ENCODE measurements at places on chromosomes 12 and 14.

DNA sequence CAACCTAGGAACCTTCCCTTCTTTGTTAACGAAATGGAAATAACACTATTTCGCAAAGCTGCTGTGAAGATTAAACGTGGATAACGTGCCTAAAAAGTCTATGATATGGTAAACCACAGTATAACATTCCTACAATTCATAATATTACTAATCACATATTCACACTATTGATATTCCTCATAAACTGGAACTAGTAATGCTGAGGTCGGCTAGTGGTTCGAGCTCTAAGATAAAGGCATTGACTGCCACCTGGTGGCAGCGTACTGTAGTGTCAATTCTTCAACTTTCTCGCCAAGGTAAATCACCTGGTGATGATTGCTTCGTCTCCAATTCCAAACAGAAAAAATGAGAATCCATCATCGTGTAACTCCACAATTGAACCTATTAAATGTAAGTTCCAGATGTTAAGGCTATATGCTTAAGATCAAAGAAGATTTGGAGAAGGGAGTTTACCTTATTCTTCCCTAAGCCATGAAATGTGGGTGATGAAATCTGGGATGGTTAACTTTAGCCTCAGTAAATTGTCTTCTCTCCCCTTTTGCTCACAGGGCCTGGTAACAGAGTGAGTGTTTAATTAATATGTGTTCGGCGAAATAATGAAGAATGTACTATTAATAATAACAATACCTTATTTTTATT lies 197.5 kb upstream of the TMEM132C start:
- DNase-seq = no peak

DNA sequence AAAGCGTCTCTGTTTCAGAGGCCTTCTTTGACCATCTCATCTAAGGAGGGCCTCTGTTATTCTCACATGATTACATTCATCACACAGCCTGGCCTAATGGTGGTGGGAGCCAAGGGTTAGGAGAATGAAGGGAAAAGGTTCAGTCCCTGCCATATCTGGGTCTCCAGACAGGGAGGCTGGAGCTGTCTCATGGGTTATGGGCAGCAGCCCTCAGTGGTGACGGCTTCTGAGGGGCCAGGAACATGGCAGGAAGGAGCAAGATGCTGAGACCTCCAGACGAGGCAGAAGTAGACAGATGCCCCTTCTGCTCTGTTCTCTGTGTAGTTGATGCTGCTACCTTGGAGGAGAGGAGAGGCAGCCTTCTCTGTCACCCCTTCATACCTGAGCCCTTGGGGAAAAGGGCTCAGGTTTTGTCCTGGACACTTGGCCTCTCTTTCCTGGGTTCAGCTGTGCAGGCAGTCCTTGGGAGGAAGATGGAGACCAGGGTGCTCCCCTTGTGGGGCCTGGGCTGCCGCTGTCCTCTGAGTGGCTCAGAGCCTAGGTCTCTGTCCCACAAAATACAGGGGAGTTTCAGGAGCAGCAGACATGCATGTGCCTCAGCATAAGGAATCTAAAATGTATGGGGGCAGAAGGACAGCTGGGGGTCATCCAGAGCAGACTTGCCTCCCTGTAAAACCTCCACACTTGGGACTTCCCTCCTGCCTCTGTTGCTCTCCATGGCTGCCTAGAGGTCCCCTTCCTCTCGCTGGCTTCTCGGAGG lies 3.6 kb downstream of the IFI27L2 start:
- DNase-seq = no peak

DNA sequence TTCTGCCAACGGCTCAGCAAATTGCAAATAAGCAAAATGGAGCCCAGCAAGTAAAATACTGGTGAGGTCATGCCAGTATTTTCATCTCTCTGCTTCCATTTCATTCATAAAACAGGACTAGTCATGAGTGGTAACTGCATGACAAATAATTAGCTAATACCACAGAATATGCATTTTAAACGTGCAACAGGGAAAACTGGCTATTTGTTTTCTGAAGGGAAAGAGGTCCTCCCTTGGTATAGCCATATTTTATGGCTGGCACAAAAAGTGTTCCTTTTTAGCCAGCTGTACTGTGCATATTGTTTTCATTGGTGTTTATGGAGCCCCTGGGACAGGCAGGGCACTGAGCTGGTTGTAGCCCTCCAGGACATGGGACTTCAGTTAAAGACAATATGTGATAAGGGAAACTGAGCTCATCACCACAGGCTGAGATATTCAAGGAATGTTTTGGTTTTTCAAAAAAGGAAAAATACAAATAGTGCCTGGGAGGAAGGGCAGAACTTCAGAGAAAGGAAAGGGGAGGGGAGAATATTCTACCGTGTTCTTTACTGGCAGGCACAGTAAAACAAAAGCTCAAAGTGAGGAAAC lies 26.1 kb upstream of the FOXN3 start:
- DNase-seq = no peak

GRCh38 chr12:106205208-106206069 lies 42.4 kb downstream of the CKAP4 start:
- no peak for DNase-seq

DNA sequence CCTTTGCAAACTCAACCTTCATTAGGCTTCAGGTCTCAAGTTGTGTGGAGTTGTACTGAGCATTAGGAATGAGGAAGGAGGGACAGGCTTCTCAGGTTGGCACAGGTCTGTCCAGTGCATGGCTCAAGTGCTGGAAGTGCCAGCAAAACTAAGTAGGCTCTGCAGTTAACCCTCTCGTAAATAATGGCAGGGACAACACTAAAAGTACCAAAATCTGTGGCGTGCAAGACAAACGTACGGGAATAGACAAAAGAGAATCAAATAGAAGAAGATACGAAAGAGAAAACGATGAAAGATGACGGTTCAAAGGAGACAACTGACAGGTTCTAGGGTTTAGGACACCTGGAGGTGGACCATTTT lies 612 bp downstream of the TRAPPC6B start:
- no peak for DNase-seq

GRCh38 chr12:104049278-104049902 lies 597 bp downstream of the GLT8D2 start:
- DNase-seq = no peak

Data from activated T-cell treated with anti-CD3 and anti-CD28 coated beads for 4 hours (primary cell).